ENCODE measurements at places on chromosomes 11 and 22.

DNA sequence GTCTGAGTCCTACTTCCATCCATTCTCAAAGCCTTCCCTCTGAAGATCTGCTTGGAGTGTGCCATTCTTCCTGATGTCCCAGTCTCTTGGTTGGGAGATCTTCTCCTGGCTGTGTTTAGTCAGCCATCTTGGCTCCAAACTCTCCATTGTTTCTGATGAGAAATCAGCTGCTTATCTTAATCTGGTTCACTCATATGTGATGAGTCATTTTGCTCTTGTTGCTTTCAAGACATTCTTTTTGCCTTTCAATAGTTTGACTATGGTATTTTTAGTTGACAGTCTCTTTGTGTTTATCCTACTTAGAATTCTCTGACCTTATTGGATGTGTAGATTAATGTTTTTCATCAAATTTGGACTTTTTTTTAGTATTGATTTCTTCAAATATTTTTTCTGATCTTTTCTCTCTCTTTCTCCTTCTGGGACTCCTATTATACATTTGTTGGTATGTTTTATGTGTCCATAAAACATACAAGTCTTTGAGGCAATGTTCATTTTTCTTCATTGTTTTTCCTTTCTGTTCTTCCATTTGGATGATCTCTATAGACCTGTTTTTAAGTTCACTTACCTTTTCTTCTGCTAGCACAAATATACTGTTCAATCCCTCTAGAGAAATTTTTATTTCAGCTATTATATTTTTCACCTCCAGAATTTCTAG is 77.2 kb upstream of the CLPB start:
- DNase-seq, result no peak

- DNase-seq, result no peak
These were observed 4.0 kb downstream of the YPEL4 start for GRCh38 chr11:57645689-57646085.

GRCh38 chr11:93537767-93538261 is 5.4 kb downstream of the SMCO4 start:
- peak; percentile 76 for DNase-seq

DNA sequence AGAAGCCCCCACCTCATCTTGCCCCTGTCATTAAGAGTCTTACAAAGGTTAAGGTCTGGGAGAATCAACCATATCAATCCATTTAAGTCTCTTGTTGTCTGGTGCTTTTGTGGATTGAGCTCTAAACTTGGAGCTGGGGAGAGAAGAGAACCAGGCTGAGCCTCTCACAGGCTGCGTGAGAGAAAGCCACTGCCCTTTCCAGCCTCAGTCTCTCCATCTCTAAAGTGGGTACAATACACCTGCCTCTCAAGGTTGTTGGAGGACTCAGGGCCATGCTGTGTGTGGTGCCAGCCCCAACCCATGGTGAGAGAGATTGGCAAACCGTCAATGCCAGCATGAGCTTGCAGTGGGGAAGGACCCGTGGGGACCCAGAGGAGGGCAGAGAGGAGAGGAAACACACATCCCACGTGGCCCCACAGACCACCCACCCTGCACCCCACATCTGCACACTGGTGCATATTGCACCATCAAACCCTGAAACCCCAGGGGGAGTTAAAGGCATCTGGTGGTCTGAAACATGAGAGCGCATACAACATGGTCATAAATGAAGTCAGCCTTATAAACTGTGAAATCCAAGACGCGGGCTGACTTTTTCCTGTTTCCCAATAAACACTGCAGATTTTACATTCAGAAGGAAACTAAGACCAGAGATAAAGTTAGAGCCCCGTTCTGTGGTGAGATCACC is 27.5 kb upstream of the FBLN1 start:
- DNase-seq, result no peak

DNA sequence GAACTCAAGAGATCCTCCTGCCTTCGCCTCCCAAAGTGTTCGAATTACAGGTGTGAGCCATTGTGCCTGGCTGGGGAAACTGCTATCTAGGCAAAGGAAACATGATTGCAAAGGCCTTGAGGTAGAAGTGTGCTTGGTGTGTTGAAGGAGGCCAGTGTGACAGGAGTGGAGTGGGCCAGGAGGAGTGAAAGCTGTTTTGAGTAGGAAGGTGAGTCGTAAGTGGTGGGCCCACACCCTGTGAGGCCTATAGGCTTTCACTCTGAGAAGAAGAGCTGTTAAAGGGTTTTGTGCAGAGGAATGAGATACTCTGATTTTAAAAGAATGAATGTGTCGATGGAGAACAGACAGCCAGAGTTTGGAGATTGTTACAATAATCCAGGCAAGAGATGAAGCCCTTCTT is 43.4 kb downstream of the WEE1 start:
- DNase-seq, result no peak

DNA sequence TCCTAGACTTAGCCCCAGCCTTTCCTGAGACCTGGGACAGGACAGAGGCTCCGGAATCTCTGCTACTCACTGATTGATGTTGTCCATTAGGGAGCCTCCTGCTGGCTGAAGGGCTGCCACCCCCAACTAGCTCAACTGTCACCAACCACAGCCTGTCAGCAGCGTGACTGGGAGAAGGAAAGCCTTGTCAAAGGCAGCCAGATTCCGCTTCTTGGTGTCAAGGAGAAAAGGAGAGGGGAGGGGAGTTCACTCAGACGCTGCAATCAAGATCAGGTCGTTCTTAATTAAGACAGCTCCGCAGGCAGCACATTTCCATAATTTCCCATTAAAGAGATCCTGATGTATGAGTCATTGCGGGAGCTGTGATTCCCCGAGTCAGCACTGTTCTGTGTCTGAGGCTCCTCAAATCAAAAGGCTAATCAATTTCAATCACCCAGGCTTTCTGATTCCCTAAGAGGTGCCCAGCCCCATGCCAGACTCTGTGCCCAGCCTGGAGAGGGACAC is 152.8 kb upstream of the ZBED5 start:
- DNase-seq, result peak; percentile 39

DNA sequence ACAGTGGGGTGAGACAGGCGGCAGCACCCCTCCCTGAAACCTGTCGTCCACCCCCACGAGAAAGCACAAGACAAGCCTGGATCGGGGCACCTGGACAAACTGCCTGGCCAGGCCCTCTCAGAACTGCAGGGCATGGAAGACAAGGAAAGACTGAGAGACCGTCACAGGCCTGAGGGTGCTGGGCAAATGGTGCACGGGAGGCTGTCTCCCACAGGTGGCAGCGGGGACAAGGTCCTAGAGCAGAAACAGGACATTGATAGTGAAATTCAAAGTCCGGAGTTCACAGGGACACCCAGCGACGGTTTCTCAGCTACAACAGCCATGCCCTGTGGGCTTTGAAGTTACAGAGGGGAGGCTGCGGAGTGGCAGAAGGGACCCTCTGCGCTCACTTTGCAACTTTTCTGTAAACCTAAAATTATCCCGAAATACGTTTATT is 20.6 kb downstream of the DRD4 start:
- DNase-seq, result no peak
